ENCODE measurements at places on chromosomes 6 and 20.

DNA sequence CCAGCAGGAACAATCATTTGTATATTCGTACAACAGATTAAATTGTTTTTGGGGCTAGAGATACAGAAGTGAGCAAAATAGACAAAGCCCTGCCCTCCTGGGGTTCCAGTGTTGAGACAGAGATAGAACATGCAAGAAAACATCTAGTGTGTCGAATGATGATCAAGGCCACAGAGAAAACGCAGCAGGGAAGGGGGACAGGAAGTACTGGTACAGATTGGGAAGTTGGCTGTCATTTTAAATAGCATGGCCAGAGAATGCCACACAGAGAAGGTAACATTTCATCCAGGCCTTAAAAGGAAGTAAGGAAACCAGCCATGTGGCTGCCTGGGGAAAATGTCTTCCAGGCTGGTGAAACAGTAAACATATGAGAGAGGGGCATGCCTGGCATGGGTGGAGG, 202.6 kb upstream of the MYLIP start:
- DNase-seq: no peak

GRCh38 chr6:3656076-3656475, 95.4 kb downstream of the PXDC1 start:
- no peak for DNase-seq

DNA sequence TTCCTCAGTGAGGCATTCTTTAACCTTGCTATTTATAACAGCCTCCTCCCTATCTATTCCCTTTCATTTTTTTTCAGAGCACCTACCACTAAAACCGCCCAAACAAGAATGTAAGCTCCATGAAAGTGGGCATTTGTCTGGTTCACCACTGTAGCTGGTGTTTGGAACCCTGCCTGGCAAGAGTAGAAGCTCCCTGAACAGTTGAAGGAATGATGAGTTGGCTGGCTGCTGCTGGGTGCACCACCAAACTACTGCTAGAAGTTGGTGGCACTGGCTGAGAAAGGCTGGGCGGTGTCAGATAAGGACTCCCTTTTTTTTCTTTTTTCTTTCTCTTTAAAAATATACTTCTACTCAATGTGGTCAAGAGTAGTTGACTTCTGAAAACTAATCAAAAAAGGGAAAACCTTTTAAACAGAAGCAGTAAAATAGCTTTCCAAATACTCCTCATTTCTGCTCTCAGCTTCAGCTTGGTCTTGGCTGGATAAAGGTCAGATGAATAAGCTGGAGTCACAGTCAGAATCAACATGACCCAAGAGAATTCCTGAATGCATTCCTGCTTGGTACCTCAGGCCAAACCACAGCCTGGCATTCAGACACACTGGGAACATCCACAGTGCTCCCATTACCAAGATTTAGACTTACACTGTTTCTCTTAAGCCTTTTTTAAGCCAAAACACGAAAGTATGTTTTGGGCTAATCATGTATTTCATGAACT, 38.0 kb downstream of the RTN4IP1 start:
- DNase-seq: no peak

DNA sequence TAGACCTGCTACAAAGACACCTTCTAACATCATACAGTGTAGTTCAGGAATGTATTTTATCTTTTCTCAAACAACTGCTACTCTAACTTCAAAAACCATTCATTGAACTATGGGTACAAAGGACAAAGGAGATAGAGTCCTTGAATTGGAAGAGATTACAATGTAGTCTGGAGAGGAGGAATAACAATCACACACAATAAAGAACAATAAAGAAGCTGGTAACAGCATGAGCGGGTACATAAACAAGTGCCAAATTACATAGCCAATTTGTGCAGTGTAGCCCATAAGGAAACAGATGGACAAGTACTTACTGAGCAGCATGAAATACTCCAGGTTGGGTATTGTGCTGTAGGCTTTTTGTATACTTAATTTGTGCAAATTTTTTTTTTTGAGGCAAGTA, 44.3 kb downstream of the OSTM1 start:
- DNase-seq: no peak

- DNase-seq: peak; percentile 56
Measured at GRCh38 chr6:105484238-105485161, 81.6 kb upstream of the PREP start.

DNA sequence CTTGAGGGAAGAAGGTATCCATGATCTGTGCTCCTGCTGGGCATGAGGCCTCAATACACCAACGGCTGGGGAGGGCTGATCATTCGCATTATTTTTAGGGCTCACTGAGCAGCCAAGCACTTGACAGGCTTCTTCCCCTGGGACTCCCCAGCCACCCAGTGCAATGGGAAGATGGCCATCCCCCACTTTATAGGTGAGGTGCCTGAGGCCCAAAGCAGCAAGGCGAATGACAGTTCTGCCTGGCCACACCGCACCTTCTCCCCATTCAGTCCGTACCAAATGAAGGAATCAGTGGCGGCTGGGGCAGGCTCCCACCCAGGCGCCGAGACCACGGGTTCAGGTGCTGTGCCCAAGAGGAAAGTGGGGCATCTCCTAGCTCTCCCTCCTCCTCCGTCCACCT, 4.4 kb upstream of the FAM209A start:
- no peak for DNase-seq

DNA sequence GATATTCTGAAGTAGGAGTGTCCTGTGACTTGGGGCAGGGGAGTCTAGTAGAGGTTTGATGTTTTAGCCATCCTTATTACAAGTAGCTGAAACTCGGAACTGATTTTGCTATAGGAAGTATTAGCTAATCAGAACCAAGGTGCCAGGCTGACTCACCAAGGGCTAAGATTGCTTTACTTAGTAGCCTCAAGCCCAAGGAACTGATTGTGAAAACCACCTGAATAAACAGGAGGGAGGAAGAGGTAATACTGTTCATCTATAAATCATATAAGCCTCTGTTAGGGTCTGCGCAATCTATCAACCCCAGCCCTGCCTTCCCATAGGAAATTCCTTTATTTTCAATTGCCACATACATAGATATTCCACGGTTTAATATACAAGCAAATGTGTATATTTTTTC, 54.4 kb downstream of the GNAS start:
- DNase-seq: no peak

DNA sequence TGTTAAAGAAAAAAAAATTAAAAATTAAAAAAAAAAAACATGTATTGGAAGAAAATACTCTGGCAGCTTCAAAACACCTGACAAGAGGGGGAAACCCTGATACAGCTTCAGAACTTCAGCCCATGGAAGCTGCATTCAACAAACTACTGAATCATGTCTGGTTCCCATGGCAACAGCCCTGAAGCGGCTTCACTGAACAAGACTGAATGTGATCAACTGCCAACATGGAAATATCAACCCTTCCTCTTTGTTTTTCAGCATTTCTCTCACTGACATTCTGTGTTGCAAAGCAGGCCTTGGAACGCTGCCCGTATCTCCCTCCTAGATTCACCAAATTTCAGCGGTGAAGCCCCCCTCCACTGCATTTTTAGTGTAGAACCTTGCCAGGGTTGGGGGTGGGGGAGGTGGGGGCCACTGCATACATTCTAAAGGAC, 91.3 kb upstream of the SHLD1 start:
- DNase-seq: peak; percentile 68

DNA sequence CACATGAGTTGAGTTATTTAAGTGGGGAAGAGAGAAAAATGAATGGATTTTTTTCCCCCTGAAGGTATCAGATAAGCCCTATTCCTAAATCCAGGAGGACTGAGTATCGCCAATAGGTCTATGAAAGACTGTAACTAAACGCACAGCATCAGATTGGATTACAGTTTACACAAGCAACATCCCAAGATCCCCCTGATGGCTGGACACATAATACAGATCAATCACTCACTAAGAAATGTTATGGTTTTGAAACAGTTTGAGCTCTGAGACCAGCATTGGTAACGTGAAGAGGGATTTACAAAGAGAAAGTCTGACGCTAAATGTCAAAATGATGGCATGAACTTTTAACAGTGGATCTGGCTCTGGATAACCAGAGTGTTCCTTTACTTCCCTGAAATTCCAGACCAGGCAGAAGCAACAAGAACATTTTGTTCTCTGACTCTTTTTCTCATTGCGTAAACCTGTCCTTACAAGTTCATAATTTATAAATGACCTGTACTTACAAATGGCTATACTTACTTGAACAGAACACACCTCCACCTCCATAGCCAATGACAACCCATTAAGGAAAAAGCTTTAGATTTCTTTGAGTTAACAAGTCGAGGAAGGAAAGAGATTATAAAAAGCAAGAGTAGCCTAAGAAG, 131.8 kb upstream of the BEND3 start:
- no peak for DNase-seq

DNA sequence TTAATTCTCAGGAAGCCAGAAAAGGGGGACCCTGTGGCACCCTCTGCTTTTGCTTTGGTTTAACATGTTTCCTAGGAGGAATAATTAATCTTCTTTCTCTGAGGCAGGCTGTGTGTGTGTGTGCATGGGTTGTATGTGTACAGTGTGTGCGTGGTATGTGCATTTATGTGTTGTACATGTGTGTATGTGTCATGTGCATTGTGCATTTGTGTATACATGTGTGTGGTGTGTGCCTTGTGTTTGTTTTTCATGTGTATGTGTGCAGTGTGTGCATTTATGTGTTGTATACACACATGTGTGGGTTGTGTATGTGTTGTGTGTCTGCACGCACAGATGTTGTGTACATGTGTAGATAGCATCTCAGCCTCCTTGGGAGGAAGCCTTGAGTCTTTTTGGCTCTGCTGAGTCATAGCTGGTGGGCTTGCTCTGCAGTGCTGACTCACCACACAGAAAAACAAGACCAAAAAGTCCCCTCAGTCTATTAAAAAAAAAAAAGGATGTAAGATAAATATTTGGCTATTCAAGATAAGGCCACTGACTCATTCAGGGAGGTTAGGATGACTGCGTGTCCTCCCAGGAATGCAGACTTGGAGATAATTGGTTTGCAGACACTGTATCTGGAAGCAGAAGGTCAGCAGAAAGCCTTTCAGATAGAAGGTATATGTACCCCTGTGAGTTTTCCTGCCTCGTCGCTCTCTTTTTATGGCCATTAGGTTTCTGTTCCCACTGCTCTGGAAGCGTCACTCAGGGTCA, 58.6 kb downstream of the SYNJ2 start:
- DNase-seq: peak; percentile 88

- DNase-seq: no peak
Measured at GRCh38 chr20:10438217-10438616, 3.1 kb downstream of the SLX4IP start.

DNA sequence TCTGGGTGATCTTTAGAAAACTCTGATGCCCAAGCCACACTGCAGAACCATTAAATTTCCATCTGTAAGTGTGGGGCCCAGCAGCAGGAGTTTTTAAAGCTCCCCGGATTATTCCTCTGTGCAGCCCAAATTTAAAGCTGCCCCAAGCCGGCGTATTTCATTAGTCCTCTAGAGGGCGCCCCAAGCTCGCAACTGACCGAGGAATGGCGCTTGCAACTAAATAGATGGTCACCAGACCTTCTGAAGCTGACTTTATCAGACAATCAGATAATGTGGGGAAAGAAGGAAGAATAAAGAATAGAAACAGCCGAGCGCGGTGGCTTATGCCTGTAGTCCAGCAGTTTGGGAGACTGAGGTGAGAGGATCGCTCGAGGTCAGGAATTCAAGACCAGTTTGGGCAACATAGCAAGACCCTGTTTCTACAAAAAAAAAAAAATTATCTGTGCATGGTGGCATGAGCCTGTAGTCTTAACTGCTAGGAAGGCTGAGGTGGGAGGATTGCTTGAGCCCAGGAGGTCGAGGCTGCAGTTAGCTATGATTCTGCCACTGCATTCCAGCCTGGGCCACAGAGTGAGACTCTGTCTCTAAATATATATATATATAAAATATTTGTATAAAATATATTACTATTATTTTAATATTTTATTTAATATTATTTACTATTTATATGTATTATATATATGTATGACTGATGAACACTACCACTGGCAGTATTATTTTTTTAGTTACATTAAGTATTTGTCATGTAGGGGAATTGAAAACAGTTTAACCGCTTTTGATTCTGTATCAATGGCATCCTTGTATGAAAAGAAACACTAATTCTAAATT, 56.0 kb downstream of the OTOR start:
- peak; percentile 54 for DNase-seq

DNA sequence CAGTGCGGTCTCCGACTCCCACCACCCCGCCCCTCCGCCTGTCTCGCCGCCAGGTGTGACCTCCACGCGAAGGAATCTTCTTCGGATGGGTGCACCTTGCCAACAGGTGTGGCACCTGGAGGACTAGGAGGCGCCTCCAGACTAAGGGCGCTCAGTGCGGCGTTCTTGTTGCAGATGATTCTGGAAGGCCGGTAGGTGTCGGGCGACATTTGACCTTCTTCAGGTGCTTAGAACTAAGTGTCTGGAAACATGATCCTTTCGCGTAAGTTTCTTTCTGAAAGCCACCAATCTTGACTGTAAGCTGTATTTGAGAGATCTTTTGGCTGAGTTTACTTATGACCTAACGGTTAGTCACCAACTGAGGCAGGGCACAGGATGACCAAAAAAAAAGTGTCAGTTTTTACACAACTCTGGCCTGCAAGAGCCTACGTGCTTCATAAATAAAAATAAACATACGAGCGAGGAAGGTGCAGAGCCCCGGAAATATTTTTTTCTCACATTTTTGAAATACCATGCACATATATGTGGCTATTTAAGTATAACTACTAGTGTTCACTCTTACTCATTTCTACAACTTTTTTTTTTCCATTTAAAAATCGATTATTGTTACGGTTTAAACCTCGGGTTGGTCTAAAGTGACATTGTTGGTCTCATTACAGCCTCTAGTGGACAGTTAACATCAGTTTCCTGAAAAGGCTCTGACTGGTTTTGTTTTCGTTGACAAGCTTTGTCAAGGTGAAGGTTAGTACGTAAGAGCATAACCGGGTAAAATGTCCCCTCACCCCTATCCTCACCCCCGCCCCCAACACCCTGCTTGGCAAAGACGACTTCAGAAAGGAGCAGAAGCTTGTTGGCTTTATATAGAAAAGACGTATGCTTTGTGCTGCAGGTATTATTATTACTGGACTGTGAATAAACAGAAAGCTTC, 1.6 kb upstream of the ATXN1 start:
- peak; percentile 70 for DNase-seq

GRCh38 chr6:56965126-56965525, 10.2 kb downstream of the BEND6 start:
- DNase-seq: no peak

GRCh38 chr20:62606551-62607201, 35.6 kb upstream of the SLCO4A1 start:
- DNase-seq: no peak

DNA sequence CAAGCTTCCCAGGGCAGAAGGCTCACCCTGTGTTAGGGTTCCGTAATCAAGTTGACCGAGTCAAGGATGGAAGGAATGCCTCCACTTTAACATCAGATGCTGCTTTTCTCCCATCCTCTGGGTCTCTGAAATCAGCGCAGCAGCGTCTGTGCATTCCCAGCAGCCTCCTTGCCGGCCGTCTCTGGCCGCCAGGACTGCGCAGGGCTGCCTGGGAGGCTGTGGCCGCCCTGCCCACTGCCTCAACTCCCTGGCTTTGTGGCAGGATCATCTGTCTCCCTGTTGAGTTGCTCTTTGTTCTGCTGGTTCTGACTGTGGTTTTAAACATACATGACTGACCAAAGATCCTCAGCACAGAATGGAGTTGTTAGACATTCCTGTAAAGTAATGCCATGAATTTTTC, 56.5 kb downstream of the DLL1 start:
- no peak for DNase-seq
